ENCODE measurements at places on chromosomes 11 and 22. TPM values are rescaled to one million over a fixed set of nuclear protein-coding genes. Genes with fewer than 3 reads are reported as not detected.
A peak's percentile ranks its signal among the peaks of the same experiment; 100 is the strongest.

DNA sequence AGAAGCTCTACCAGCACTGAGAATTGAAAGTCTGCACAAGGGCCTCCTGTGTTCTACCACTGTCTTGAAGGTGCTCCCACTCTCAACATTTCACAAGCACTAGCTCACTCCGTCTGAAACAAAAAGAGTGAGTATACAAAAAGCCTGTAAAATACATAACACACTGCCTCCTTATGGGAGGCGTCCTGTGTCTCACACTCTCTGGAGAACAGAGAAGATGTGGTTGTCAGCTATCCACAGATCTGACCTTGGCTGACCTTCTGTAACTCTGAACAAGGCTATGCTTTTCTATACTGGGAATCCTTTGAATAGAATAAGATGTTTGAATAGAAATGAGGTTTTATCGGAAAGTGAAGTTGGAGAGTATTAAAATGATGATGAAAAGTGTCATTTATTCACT, 171.3 kb upstream of the TMEM45B start:
- no peak for DNase-seq

DNA sequence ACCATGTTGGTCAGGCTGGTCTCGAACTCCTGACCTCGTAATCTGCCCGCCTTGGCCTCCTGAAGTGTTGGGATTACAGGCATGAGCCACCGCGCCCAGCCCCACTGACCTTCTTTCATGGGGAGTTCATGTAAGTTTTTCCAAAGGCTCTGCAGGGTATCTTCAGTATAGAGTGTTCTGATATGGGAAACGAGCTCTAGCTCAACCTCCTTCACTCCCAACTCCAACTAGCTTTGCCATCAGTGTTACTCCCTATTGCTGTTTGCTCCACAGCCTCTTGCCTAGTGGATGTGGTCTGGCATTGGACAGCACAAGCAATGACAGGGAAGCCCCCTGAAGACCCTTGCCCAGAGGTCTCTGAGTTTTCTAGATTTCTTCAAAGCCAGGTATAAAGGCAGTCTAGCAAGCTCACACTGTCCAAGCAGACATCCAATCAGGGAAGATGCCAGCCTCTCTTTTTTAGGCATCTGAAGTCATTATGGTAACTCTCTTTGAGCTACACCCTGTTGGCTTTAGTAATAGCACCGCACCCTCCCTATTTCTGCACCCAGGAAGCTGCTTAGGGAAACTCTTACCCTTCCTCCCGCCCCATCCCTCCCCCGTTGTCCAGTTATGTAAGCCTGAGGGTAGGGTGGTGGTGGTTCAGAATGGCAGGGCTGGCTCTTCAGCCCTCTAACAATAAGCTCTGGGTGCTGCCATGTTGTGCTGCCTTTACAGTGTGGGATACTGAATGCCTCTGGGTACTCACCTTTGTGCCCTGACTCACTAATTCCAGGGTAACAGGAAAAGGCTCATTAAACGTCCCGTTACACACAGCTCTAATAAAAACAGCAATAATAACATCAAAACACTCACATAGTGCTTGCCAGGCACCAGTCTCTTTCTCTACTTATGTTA, 41.4 kb upstream of the CLDN5 start:
- DNase-seq = no peak

- DNase-seq = peak; percentile 81
Observed at GRCh38 chr11:12411806-12412727, 34.7 kb downstream of the PARVA start.

P2RX3 gene
- not detected for polyA plus RNA-seq

A4GALT gene
- 5.2 TPM for polyA plus RNA-seq

Measured in SK-N-SH (cell line).